ENCODE measurements at places on chromosomes 2 and 18.
A peak's percentile ranks its signal among the peaks of the same experiment; 100 is the strongest.

DNA sequence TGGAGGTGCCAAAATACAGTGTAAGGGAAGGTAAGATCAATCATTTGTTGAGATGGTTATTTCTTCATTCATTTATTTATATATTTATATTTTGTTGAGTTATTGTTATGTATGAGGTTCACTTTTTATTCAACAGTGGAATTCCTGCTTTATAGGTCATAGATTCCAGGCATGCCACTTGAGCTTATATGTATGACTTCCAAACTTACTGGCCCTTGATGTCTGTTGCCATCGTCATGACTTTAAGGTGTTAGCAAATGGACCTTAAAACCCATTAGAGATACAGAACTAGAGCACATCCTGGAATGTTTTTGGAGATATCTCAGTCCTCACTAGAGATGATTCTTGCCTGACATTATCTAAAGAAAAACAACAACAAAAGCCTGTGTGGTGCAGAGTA lies 25.9 kb downstream of the CCDC85A start:
- no peak for DNase-seq

DNA sequence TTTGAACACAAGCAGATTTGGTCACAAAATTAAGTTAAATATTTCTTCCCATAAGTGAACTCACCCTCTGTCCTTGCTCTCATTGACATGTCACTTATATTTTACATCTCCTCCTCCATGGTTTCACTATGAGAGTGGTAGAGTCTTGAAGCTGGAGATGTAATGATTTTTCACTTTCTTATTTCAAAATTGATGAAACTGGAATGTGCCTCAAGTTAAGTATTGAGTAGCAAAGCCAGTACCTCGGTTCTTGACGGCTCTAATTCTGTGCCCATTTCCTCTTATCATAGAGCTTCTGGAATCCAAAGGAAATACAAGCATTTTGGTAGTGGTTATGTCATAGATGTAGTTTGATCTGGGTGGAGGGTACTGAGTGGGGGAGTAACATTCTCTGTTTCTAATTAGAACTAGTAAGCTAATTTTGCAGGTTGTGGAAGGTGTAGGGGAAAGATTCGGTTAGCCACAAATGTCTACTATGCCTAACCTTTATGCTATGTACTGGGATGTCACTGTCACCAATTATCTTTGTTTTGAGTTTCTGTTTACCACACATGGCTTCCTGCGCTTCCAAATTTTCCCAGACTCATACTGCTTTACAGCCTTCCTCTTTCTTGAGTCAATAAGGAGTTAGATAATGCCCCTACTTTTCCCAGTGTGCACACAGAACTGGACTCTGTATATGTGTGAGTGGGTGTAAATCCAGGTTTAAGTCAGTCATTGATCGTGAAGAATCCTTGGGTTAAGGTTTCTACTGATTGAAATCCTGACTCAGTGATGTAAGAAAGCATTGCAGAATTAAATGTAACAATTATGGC lies 96.8 kb downstream of the DIS3L2 start:
- no peak for DNase-seq

DNA sequence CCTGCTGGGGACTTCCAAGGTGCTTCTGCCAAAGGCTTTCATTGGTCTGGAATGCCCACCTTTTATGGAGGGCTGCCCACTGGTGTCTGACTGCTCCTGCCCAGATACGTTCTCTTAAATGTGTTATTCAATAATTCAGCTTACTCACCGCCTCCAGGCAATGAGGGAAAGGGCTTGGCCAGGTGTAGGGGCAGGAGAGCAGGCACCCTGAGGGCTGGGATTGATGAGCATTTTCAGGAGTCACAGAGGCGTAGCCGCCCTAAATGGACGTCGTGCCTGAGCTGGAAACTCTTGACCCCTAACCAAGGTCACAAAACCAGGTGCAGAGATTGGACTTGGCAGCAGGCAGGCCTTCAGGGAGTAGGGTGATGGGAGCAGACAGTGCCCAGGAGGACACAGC lies 26.8 kb downstream of the MAL start:
- no peak for DNase-seq

GRCh38 chr2:71130152-71130904 lies at the start of the genes MCEE and MPHOSPH10:
MCEE (minus strand) TSS chr2:71130229; CDS start chr2:71130219, 10 bp downstream.
MPHOSPH10 (plus strand) TSS chr2:71130634; CDS start chr2:71130666, 32 bp downstream.
- peak; percentile 79 for DNase-seq

DNA sequence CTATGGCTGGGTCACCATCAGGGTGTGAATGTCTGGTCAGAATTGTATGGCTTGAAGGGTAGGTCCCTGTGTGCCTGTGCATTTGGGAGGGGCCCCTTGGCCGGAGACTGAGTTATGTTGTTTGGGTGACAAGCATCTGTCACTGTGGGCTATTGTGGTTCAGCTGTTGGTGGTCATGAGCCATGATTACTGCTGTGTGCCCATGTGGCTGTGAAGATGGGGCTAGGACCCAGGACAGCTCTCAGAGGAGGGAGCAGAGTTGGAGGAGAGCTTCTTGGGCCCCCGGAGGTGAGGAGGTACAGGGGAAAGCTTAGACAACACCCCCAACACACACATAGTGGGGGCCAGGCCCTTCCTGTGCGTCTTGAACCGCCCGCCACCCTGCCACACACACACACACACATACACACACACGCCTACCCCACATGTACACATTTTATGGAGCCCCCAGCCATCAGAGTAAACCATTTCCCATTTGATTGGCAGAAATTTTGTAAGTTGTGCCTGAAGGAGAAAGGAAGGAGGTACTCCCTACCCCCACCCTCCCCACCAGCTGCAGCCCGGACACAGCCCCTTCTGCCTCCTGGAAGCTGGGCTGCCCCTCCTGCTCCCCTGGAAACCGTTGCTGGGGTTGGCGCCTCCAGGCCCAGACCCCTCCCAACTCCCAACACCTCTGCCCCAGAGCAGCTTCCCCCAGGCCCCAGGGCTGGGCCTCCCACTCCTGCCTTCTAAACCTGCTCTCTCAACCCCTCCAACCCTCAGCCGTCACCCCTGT lies 2.0 kb downstream of the GAREM2 start:
- no peak for DNase-seq

DNA sequence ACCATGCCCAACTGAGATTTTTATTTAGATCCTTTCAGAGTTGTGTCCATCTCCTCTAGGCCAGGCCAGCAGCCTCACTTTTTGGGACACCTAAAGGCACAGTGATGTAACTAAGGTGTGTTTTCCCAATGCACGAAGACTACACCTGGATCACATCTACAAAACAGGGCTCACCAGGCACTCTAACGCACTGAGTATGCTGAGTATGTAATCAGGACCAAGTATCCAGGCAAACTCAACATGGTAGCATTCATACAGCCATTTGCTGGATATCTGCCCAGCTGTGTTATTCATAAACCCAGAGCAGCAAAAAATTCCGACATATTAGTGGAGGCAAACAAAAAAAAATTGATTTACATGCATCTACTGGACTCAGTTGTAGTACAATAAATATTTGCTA lies 33.8 kb downstream of the LPIN2 start:
- DNase-seq = no peak

DNA sequence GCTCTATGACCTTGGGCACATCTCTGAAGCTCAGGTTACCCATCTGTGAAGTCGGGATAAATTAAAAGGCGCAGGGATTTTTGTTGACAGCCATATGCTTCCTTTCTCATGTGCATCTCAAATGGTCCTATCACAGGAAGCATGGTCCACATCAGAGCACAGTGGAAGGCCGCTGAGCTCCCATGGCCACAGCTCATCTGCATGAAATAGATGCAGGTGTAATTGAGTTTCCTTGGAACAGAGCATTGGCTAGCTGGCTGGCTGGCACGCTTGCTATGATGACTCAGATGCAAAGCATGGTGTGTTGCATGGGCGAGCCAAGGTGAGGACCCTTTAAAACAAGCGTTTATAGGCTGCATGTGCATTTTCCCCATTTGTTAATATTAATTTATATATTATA lies 79.3 kb downstream of the TXNL1 start:
- DNase-seq = no peak

DNA sequence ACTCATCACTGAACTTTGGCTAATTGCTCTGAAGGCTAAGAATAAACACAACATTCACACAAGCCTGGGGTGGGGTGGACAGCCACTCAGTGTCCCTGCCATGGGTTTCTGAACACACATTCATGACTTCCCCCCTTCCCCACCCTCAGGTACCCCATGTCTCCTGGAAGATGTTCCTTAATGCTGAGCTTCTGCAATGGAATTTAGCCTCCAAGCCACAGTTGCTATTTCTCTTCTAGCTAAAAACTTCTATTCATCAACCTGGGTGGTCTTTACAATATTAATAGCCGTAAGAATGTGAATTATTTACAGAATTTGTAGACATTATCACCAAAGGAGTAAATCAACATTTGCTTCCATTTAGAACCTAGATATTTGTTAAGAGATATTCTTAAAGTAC lies 175.1 kb downstream of the ACKR3 start:
- DNase-seq = no peak

- DNase-seq = no peak
These were observed 2.3 kb upstream of the NBAS start for GRCh38 chr2:15563227-15564100.

- no peak for DNase-seq
These were observed 35.8 kb upstream of the AFF3 start for GRCh38 chr2:100178085-100178788.

DNA sequence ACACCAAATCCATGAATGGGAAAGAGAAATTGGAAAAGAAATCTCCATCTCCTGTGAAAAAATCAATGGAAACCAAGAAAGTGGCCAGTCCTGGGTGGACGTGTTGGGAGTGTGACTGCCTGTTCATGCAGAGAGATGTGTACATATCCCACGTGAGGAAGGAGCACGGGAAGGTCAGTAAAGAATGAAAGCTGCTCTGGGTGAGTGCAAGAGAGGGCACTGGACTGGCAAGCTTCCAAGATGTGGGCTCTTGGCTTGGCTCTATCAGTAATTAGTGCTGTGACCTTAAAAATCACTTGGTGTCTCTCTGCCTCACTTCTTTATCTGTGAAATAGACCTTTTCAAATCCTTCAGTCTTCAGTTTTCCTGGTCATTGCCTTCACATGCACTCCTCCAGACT lies 89.0 kb downstream of the ZNF532 start:
- no peak for DNase-seq

- DNase-seq = no peak
These were observed 536 bp downstream of the VPS54 start for GRCh38 chr2:64018701-64019082.

GRCh38 chr2:64114063-64114911 lies 29.9 kb downstream of the PELI1 start:
- no peak for DNase-seq

GRCh38 chr2:57177176-57177575 lies 869.4 kb upstream of the VRK2 start:
- no peak for DNase-seq

GRCh38 chr2:226554701-226555100 lies 244.9 kb downstream of the IRS1 start:
- DNase-seq = no peak

DNA sequence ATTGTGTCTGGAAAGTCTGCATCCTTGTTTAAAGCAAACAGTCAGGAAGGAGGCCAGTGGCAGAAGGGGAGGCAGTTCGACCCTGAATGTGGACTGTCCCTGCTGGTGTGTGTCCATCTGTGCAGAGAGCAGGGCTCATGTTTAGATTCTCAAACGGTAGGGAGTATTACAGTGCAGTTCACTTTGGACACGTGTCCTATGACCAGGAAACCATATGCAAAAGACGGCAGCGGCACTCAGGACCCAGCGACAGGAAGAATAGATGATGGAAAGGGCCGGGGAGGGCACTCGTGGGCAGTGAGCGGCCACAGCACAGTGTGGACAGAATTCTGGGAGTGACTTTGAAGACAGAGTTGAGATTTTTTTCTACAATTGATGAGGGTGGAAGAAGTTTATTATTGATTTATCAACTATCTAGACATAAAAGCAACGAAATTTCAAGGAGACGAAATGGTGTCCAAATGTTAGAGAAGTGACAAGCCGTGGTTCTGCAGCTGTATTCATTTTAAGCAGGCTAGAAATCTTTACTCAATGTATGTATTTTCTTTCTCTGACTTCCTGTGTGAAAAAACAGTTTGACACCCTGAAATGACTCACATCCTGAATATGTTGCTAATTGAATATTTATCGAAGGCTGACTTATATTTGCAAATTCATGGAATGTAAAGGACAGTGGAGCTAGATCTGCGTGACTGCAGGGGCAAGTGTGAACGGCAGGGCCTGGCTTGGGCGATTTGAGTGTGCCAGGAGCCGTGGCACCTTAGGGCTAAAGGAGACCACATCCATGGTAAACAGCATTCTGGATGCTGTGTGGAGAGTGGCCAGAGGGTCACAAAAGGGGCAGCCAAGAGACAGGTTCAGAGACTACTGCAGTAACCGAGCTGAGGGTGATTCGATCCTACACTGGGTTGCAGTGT lies 214.2 kb downstream of the PTGR3 start:
- no peak for DNase-seq

GRCh38 chr18:42850174-42851083 lies 265.1 kb downstream of the RIT2 start:
- DNase-seq = no peak

DNA sequence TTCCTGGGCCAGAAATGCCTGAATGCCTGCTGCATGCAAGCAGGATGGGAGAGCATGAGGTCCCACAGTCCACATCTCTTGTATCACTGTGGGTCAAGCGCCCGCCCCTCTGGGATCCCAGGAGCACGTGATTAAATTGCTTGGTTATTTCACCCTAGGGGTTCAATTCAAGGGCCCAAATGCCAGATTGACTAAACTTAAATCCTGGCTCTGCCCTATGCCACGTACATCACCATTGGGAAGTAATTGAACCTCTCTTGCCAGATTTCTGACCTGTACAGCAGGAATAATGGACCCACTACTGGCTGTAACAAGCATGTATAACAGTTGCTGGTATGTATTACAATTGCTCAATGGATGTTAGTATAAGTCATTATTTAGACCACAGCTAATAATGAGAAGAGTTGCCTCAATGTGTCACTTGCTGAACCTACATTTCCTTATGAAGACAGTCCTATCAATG lies 19.9 kb downstream of the FHL2 start:
- no peak for DNase-seq
